ENCODE measurements at places on chromosomes 12 and 14.

- DNase-seq = no peak
Observed at GRCh38 chr12:22529281-22530060, 14.9 kb downstream of the C2CD5 start.

DNA sequence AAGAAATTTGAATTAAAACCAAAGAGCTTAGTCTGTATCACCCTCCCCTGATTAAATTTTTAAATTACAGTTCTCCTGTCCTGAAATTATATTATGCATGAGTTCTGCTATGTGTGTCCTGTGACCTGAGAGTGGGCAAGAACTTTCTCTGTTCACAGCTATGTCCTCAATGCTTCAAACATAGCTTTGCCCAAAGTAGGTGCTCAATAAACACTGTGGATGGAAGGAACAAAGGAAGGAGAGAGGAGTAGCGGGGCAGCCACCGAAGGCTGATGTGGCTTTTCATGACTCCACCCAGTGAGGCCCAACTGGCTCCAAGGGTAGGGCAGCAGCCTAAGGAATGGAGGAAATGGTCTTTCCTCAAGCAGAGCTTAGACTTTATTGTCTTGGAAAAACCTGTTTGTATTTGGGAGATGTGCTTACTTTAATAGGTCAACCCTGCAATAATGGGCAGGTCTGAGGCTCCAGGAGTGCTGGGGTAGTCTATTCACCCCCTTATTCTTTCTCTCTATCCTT is 7.6 kb upstream of the MARK3 start:
- no peak for DNase-seq

- DNase-seq = no peak
Observed at GRCh38 chr12:7042842-7043241, 17.7 kb upstream of the C1S start.

- DNase-seq = no peak
Observed at GRCh38 chr12:43062201-43062895, 472.8 kb upstream of the PRICKLE1 start.

GRCh38 chr14:36515105-36515593 is 4.9 kb downstream of the NKX2-1 start:
- no peak for DNase-seq

- DNase-seq = no peak
Observed at GRCh38 chr14:82897469-82898308, 1364.0 kb upstream of the SEL1L start.

DNA sequence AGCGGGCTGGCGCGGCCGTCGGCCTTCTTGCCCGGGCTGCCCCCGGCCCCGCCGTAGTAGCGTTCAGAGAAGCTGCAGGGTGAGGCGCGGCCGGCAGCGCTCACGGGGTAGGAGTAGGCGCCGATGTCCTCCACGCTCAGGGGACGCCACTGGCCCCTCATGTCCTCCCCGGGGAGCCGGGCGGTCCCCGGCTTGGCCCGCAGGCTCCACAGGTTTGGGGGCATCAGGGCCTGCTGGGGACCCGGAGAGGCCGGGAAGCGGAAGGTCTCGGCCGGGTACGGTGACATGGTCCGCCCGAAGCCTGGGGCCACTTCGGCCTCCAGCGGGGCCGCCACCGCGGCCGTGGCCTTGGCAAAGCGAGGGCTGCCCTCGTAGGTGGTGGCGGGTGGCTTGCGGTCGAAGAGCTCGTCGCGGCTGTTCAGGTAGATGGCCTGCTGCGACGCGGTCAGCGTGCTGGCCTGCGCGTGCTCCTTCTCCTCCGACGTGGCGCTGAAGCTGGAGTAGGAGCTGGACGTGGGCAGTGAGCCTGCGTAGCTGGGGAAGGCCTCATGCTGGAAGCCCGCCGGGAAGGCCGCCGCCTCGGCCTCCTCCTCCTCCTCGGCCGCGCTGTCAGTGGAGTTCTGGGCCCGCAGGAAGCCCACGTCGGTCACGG is 48.7 kb downstream of the BEGAIN start:
- DNase-seq = no peak

DNA sequence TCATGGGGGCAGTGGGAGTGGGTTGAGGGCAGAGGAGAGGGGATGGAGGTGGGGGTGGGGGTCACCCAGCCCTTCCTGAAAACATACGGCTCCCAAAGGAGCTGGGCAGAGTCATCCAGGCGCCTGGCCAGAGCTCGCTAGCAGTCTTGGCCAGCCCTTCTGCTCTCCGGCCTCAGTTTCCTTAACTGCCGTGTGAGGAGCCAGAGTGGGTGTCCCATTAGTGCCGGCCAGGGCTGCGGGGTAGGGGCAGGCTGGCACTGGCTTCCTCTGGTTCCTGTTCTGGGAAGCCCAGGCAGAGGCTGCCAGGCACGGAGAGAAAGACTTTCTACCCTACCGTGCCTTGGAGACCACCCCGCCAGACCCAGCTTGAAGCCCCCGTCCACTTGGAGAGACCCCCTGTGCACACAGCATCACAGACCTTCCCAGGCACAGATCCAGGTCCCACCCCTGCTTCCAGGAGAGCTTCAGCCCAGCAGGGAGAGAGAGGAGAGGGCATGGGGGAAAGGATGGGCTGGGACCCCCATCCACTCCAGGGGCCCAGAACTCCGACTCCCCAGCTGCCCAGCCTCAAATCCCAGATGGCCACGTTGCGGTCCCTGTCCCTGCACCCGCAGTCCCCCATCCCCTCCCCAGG is 93.3 kb downstream of the RFLNA start:
- DNase-seq = no peak

- no peak for DNase-seq
Observed at GRCh38 chr14:64693810-64694165, 10.4 kb upstream of the PLEKHG3 start.

DNA sequence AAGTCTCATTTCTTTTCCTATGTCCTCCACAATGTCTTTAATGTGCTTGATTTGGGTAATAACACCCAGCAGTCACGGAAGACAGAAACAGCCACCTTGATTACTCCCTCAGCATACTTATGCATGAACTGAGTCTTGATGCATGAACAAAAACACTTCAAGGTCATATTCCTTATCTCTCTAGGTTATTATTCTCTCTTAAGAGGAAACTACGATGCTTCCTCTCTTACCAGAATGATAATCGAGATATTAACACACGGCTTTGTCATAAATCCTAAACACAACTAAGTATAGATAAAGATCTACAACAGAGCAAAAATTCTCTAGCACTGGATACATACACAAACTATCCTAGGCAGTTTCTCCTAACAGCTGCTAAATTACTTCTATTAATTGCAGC is 583.5 kb upstream of the ATP2B1 start:
- DNase-seq = no peak

DNA sequence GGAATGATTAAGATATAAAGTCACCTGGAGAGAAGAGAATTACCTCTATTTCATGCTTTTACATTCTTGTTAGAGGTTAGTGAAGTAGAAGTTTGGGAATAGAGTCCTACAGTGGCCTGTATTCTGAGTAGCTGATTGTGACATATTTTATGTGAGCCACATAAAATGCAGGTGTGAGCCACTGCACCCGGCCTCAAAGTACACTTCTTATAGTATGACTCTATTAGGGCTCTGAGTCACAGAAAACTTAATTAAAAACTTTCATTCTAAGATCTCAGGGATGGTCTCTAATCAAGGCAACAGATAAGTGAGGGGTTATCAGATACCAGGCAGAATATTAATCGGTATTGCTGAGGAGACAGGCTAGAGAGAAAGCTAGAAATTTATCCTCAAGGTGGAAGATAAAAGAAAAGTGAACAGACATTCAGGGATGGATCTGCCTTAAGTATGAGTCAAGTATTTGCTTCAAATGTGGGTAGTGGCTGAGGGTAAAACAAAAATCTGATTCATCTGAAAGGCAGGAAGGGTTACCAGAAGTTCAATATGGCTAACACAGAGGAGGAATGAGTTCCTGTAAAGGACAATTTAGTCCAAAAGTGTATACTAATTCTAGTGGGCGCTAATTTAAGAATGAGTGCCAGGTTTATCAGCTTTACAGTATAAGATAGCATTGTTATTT is 5.5 kb upstream of the G2E3 start:
- no peak for DNase-seq

DNA sequence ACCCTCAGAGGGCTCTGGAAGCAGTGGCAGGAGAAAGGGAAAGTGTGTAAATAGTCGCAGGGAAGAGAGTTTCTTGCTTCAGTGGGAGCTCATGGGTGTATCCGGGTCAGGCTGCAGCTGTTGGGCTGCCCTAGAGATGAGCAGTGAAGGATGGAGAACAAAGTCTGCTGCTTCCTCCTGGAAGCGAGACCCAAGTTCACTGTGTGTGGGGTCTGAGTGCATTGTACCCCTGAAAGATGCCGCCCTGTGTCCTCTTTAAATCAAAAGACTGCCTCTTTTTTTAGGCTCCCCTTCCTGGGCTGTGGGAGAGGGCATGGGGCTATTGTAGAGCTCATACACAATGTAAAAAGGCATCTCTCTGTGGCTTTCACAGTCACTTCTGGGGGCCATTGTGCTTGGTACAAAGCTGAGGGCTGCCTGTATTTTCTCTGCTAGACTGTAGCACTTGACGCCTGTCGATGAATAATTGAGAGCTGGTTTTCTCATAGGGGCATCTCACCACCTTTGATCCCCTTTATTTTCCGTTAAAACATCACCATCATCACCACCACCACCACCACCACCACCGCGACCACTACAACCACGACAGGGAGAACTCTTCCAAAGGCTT is 16.7 kb downstream of the CHST11 start:
- no peak for DNase-seq

GRCh38 chr14:106843386-106843785 is 1317.0 kb downstream of the TMEM121 start:
- DNase-seq = no peak

DNA sequence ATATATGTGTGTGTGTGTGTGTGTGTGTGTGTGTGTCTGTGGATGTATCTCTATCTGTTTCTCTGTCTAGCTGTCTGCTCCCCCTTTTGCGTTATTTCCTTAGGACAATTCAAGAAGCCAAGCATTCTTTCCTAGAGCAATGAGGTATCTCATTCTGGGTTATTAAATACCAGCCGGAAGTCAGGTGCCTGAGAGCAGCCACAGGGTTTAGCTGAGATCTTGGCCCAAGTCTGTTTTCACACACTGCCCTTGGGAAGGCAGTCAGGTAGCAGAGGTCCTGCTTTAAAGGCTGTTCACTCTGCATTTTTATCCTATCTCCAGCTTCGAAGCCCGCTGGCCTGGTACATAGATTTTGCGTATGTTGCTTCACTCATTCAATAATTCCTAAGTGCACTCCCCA is 76.8 kb downstream of the TSPAN9 start:
- DNase-seq = peak; percentile 41

DNA sequence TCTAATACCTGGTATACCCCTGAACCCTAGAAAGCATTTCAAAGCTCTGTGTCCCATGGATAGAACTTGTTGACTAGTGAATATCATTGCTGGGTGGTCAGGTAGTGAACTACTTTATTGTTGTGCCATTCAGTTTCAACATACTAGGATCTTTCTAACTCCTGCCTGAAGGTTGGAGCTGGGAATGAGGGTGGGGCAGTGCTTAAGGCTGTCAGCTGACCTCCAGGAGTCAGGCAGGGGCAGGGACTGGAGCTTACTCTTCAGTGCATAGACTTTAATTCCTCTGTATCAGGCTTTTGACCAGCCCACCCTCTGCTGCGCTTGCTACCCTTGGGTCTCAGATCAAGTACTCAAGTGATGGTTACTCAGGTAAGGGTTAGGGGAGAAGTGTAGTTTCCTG is 102.6 kb upstream of the RFX4 start:
- no peak for DNase-seq

- no peak for DNase-seq
Observed at GRCh38 chr12:2256453-2256852, 203.7 kb downstream of the CACNA1C start.

- no peak for DNase-seq
Observed at GRCh38 chr12:6426882-6427671, 17.7 kb upstream of the CD27 start.

DNA sequence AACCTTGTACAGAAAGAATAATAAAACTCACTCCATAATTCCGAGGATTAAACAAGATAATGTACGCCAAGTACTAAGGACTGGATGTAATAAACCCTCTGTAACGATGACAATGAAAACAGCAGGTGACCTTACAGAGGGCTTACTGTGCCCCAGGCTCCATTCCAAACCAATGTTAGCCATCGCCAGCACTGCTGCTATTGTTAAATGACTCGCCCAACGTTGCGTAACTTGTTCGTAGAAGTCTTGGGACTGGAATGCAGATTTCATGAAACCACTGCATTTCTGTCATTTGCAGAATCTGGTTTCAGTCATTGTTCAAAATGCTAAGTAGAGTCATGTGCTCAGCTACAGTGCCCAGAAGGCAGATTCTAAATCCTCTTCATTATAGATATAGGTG is 728 bp upstream of the STON2 start:
- DNase-seq = no peak

DNA sequence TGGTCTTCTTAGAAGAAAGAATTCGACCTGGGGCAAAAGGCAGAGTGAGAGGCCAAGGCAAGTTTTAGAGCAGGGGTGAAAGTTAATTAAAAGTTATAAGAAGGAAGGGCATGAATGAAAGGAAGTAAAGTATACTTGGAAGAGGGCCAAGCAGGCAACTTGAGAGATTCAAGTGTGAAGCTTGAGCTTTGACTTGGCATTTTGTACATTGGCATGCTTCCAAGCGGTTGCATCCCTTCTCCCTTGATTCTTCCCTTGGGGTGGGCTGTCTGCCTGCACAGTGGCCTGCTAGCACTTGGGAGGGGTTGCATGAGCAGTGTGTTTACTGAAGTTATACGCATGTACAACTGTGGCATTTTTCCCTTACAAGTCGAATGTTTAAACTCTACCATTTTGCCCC is 74.8 kb upstream of the MGAT4C start:
- DNase-seq = no peak

DNA sequence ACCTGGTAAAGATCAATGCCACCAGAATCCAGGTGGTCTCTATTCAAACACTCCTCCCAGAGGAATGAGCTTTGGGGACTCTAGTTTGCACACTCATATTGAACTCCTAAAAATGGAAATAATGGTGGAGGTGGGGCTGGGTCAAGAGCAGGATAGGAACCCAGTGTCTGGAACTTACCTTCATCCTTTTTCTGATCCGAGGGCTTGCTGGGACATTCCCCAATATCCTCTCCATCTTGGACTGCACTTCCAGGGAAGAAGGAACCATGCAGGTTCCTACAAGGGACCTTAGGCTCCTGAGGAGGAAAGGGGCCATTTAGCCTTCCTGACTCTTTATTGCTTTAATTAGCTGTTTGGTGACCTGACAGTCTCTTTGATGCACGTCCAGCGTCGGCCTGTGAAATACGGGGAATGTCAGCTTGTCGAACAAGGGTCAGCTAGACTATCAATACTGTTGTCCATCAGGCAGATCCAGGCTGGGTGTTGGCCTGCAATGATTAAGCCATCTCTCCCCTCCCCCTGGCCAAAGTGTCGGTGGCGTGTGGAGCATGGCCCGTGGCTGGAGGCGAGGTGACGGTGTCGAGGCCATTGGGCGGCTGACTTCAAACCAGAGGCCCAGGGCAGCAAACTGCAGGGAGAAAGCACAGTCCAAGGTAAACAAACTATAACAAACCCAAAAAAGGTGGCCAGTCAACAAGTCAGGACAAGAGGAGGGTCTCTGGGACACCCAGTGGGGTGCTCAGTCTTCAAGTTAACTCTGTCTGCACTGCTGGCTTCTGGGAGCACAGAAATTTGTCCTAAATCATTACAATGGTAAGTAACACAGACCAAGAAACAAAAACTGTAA is 405.2 kb upstream of the TBX3 start:
- no peak for DNase-seq

Measured in cerebellar nuclear complex (tissue), 1 donor.